Spinal cord (tissue), 10 donors: ENCODE measurements at places on chromosomes 11 and 22.

DNA sequence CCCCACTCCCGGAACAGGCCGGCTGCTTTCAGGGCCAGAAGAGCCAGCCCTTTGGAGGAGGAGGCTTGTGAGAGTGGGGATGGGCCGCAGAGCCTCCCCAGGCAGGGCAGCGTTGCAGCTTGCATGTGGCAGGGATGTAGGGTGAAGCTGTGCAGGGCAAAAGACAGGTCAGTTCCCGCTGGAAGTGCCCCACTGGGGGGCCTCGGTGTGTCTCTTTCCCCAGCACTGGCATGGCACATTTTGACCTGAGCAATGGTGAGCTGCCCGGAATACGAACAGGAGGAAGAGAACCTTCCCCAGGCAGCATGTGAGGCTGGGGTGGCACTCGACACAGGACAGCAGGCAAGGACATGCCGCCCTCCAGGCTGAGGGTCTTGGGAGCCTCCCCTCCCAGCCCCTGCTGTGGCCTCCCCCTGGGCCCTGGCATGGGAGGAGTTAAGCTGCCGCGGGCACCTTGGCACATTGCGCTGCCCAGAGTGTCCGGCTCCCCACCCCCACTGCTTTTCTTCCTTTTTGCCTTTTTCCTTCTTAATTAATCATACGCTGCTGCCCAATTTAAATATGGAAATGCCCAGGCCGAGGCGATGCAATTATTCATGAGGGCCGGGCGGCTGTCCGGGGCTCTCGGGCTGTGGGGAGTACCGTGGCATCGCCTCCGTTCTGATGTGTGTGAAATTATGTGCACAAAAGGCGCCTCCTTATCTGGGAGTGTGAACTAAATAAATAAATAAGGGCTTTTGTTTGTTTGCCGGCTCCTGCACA, 76.0 kb upstream of the WNT7B start:
- DNase-seq = no peak

- peak; percentile 68 for DNase-seq
Measured at GRCh38 chr11:115659061-115659963, 155.1 kb upstream of the CADM1 start.

DNA sequence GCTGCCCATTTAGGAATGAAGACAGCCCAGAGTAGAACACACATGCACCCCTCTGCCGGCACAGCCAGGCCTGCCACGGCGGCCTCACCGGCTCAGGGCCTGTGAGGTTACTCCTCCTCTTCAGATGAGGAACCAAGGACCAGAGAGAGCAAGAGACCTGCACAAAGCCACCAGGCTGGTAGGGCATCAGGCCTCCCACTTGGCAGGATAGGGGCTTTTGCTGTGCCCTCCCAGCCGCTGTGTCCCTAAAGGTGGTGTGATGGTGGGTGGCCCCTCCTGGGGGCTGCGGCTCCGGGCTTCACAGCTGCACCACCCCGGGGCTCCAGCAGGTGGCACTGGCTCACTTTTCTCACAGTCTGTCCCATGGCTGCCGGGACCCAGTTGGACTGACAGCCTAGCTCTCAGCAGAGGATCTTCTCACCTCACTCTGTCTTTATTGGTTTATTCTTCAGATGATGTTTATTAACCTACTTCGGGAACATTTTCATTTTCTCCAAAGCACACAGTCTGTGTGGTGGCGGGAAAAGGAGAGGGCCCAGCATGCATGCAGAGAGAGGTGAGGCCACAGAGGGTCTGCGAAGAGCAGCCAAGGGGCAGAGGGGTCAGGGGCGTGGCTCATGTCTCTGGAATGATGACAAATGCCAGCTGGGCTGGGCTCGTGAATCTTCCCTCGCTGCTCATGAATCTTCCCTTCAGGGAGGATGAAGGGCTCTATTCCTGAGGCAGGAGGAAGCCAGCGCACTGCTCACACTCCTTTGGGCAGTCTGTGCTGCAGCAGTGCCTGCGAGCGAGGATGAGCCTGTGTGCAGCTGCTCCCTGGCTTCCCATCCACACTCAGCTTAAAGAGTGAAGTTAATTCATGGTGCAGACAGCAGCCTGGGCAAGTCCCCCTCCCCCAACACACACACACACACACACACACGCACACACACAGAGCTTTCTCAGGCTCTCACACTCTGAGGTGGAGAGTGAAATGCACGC, 101.1 kb upstream of the PITPNB start:
- no peak for DNase-seq

DNA sequence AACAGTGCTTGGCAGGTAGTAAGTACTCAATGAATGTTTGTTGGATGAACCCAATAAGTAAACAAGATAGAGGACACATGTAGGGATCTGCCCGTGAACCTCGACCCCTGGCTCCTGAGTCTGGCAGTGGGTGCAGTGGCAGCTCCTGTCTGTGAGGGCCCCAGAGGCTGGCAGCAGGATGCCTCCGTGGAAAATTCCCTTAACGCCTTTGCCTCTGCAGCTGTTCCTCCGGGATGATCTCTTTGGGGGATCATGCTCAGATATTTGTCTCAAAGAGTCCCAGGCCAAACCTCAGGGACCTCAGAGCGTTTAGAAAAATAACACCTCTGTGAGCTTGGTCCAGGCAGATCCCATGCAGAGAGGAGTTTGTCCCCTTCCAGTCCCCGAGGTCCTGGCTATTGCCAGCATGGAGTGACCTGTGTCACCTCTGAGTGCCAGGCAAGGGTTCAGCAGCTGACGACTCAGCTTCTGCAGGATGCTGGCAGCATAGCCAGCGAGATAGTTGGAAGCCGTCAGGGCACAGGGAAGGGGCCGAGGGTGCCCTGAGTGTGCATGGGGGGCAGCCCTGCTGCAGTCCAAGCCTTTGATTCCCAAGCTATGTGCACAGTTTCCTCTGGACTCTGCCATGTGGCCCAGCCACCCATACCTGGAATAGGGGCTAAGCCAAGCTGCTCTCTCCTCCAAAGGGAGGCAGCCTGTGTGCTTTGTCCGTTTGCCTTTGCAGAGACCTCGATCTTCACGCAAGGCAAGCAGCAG, 613 bp upstream of the MCHR1 start:
- DNase-seq = no peak

- no peak for DNase-seq
Measured at GRCh38 chr11:78426845-78427244, 9.2 kb upstream of the GAB2 start.

GRCh38 chr11:100857236-100858005, 170.3 kb downstream of the ARHGAP42 start:
- DNase-seq = no peak

DNA sequence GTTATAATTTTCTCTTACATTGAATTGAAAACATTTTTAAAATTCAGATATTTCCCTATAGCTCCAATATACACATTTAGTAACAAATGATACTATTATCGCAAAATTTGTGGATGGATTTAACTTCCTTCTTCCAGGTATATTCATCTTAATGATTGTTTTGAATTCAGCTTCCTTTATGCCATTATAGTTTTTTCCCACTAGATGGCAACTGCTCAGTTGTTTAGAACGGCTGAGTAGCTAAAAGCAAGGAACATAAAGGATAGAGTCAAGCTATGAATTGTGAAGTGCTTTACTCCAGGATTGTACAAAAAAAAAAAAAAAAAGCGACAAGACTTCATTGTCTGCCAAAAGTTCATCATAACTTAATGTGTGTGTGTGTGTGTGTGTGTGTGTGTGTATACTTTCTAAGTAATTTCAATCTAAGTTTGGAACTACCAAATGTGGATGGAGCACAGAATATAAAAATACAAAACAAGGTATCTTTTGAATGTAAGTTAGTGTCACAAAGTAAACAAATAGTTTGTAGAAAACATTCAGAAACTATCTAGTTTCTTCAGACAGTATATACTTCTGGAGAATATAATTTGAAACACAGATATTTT, 846.4 kb downstream of the DLG2 start:
- DNase-seq = peak; percentile 33

- DNase-seq = no peak
Measured at GRCh38 chr11:102546427-102546826, 15.9 kb upstream of the MMP7 start.

- no peak for DNase-seq
Measured at GRCh38 chr11:82092904-82093303, 640.8 kb downstream of the FAM181B start.

- no peak for DNase-seq
Measured at GRCh38 chr11:17748761-17749721, 14.5 kb downstream of the KCNC1 start.

GRCh38 chr11:71395774-71396173, 52.4 kb downstream of the DHCR7 start:
- no peak for DNase-seq

GRCh38 chr11:74001822-74002286, 7.0 kb downstream of the UCP3 start:
- DNase-seq = no peak

DNA sequence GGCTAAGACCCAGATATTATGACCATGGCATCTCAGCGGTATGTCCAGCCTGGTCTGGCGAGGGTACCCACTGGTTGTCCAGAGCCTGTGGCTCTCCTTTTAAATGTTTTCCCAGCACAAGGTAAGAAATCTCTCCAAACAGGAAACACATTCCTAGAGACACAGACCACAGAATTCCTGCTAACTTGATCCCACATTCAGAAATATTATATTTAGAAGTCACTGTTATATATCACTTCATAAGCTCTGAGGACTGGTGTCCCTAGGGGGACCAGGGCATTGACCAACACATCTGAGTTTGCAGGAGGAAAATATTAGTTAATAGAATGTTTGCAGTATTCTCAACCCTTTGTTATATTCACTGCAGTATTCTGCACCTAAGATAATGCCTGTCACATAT, 23.1 kb downstream of the TMPRSS13 start:
- DNase-seq = no peak

DNA sequence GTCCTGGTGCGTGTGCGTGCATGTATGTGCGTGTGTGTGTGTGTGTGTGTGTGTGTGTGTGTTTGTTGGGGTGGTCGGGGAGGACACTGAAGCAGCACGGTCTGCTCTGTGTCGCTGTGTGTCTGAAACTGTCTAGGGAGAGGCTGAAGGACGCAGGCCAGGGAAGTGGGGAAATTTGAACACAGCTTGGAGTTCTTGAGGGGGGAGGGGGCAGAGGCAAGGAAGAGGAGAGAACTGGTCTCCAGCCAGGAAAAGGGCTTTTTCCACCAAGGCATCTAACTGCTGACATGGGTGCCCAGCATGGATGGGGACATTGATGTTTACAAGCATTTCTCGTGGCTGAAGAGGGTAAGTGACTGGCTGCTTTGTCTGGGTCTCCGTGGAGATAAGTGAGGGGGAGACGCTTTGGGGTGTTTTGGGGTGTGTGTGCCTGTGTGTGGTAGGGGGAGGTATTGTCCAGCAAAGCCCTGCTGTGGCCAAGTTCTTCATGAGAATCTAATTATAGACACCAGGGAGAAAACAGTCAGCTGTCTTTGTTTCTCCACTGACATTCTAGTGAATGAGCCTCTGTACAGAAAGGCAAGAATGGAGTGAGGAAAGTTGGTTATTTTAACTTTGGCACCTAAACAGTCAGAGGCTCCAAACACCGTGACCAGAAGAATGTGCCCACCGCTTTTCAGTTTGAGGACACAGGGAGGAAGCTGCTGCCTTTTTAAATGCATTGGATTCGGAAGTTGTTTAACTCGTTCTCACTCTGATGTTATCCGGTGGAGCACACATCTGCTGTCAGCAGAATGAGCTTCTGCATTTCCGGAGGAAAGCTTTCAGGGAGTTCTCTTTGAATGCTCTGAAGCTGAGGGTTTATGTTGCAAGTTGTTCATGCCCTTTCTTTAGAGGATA, 63.7 kb downstream of the PPFIBP2 start:
- peak; percentile 36 for DNase-seq
